ENCODE measurements at places on chromosomes 1 and 21.
A peak's percentile ranks its signal among the peaks of the same experiment; 100 is the strongest.

DNA sequence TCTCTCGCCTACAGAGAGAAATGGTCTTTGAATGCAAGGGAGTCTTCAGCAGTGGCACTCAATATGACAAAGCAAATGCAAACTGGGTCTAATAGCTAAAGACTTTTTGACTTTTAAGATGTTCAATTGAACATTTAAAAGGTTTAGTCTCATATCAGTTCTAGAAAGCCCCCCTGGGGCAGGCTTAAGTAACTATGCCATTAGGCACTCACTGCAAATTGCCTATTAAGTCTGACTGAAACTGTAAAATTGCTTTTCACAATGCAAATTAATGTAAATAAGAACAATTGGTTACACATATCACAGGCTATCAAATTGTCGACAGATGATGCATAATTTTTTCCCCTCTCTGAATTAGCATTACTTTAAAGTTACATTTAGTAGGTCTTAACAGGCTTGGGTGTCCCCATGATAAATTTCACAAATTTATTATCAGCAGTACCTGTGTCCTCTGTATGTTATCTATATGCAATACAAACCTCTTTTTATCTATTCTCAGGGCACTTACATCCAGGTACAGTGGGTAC is 329.1 kb downstream of the LRRIQ3 start:
- DNase-seq = no peak

- DNase-seq = no peak
Observed at GRCh38 chr1:19467199-19468187, 17.8 kb downstream of the CAPZB start.

- DNase-seq = no peak
Observed at GRCh38 chr1:61343734-61344420, 261.5 kb downstream of the NFIA start.

DNA sequence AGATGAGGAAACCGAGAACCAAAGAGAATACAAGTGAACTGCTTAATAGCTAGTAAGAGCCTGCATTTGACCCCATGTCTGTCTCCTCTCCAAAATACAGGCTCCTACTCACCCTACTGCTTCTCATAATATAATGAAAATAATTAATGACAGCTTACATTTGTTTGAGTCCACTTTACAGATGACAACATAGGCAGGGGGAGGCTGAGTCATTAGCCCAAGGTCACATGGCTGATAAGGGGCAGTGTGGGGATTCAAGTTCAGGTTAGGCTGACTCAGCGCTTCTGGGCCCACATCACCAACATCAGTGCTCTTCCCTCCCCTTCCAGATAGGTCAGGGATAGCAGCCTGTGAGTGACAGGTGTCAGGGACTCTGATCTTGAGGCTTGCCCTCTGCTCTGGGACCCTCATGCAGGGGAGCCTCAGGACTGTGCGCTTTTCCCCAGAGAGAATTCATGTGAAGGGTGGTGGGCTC is 16.2 kb downstream of the AZIN2 start:
- no peak for DNase-seq

DNA sequence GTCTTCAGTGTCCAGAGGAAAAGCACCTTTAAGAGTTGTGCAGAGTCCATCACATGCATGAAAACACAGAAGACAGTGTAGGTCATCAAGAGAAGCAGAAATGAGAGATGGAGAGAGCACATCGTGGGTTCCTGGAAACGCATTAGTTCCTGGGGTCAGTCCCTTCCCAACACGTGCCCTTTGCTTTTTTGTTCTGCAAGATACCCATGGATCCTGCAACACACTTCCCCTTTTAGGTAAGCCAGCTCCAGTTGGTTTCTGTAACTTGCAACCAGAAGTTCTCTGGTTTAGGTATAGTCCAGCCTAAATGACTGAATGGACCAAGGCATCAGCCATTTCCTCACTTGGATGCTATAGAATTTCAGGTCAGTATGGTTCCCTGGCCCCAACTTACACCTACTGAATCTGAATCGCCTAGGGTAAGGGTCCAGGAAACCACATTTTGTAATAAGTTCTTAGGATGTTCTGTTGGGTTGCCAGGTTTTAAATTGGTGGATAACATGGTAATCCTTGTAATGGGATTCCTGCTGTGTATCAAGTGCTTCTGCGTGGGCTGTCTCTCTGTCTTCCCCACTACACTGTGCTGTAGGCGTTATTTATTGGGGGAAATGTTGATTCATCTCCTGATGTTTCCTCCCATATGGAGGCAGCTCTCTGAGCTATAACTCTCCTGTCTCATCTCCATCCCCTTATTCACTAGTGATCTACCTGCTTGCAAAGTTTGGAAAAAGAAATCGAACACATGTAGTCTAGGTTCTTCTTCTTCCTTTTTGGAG is 230.6 kb downstream of the TNR start:
- no peak for DNase-seq

DNA sequence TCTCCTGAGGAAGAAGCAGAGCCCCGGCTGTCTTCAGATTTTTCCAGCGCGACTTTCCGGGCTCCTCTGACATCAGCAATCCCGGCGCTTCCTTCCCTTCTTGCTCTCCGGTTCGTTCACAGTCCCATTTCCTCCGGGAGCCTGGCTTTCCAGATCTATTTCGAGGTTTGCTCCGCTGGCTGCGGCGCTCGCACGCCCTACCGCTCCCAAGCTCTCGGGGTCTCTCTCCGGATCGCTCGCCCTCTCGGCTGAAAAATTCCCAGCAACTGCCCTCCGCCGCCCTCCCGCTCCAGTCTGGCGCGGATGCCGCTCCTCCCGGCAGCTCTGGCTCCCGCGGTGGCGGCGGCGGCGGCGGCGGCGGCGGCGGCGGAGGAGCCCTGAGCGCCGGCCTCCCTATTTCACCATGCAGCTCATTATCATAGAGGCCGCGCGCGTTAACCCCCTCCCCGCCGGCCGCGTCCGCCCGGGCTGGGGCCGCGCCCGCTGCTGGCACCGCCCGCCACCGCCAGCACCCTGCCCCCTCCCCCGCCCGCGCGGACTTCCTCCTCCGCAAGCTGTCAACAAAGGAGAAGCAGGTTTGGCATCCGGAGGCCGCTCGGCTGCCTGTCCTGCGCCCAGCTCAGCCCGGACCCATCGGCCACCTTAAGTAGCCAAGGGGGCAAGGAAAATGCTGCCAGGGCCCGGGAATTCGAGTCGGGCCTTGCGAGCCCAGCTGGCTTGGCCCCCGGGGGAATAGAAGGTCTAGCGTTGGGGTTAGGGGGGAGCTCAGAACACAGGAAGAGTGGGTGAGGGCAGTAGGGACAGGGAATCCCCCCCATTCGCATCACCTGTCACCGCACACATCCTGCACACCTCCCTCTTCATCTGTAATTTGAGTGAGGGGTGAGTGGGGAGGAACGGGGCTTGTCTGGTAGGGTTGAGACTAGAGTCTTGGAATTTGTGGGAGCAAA is at the start of gene PLXNA2:
PLXNA2 (minus strand) TSS at position 418 of the 950 bp plus-strand sequence. CDS start 26,462 bp downstream, outside the sequence.
- peak; percentile 84 for DNase-seq

DNA sequence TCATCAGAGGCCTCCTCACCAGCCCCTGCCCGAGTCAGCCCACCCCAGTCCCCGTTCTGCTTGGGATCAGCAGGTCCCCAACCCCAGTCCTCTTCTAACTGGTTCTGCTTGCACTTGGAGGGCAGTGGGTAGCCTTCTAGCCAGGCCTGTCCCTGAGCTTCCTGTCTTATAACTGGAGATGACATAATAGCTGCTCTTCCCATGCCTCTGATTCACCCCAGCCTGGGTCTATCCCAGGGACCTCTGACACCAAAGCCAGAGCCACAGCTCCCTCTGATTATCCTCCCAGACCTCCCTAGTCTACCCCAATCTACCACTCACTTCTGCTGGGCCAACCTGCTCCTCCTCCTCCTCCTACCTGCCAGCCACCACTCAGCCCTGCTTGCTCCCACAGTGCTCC is 31.4 kb downstream of the IQGAP3 start:
- no peak for DNase-seq

- DNase-seq = no peak
Observed at GRCh38 chr21:37811711-37812110, 104.5 kb downstream of the KCNJ6 start.

DNA sequence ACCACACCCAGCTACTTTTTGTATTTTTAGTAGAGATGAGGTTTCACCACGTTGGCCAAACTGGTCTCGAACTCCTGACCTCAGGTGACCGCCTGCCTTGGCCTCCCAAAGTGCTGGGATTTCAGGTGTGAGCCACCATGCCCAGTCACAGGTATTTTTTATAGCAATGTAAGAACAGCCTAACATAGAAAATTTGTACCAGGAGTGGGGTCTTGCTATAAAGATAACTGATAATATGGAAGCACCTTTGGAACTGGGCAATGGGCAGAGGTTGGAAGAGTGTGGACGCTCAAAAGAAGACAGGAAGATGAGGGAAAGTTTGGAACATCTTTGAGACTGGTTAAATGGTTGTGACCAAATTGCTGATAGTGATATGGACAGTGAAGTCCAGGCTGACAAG is 99.2 kb downstream of the GDAP2 start:
- no peak for DNase-seq

- no peak for DNase-seq
Observed at GRCh38 chr1:44305962-44306422, 49.1 kb downstream of the ERI3 start.

GRCh38 chr1:18693256-18694098 is 62.8 kb downstream of the PAX7 start:
- peak; percentile 34 for DNase-seq

DNA sequence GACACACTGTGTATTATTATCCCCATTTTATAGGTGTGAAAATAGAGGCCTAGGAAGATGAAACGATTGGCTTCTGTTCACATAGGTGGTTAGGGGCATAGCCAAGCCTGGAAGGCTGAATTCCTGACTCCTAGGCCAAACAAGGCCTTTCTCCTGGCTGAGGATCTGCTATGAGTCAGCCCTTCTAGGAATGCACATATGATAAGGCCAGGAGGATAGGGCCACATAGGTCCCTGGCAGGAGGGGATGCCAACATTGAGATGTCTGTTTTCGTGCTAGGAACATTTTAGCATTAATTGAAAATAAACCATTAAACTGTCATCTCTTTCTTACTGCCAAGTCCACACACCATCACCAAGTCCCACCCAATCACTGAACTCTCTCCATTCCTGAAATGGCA is 9.2 kb downstream of the CSMD2 start:
- DNase-seq = no peak

DNA sequence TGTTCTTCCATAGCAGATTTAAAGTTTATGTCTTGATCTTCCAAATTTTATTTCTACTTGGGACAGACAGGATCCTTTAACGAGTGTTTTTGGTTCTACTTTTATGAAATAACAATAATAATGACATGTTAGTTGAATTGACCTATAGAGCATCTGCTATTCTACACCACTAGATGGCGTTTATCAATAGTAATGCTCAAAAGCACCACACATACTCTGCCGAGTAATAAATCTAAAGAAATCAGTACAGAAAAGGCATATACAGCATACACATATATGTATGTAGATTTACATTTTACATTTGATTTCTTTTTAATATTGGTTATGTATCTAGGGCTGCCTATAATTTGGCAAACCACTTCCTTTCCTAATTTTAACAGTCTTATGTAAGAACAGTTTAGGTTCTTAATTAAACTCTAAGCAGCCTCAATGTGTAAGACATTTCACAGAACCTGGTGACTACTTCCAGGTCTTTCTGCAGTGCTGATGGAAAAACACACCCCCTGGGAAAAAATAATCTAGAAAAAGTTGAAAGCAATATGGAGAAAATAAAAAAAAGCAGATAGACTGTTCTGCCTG is 5.9 kb upstream of the SIPA1L2 start:
- no peak for DNase-seq

DNA sequence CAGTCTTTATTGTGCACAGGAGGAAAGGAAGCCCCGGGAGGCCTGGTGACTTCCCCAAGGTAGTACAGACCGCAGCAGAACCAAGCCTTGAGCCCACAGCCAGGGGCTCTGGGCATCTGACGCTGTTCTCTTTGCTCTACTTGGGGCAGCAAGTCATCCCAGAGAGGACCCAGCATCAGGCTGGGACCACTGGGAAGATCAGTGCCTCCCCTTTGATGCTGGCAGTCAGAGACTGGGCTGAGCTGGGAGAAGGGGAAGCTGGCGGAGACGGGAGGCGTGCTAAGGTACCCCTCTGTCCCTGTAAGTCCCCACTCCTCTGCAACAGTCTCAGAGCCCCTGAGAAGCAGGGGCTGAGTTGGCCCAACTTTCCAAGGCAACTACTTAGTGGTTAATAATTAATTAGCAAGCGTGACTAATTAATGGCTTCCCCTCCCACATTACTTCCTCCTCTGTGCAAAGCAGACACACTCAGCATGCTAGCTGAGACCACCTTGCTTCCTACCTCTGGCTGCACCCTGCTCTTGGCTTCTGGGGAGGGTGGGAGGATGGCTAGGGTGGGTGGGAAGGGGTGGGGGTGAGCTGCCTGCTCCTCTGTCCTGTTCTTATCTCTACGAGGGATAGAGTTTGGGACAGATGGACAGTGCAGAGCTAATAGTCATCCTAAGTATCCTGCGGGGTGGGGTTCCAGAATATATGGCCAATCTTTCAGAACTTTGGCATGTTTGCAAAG is 1.3 kb downstream of the INAVA start:
- no peak for DNase-seq

DNA sequence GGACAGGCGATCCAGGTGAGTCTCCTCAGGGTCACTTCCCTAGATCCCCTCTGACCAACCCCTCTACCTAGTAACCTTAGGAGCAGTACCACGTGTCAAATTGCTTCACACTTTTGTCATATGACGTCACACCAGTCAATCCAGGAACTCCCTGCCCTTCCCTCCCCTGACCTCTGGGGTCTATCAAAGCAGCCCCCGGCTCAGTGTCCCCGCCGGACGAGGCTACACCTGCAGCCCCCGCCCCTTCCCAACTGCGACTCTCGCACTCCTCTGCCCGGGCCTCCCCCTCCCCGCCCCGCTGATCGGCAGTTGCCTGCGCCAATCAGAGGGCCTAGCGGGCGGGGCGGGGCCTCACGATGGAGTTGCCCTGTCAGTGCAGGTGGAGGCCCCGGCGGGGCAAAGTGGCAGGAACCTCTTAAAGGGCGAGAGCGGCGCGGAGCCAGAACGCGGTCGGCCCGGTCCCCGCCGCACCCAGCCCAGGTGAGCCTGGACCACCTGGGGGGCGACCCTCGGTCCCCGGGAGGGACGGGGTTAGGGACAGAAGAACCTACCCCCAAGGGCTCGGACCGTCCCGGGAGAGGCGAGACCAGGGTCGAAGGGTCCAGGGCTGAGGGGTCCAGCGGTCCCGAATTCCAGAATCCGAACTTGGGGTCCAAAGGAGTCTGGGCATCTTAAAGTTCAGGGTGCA is 27.5 kb upstream of the EPB41 start:
- peak; percentile 90 for DNase-seq

GRCh38 chr1:243286409-243287122 is 30.7 kb downstream of the SDCCAG8 start:
- no peak for DNase-seq

DNA sequence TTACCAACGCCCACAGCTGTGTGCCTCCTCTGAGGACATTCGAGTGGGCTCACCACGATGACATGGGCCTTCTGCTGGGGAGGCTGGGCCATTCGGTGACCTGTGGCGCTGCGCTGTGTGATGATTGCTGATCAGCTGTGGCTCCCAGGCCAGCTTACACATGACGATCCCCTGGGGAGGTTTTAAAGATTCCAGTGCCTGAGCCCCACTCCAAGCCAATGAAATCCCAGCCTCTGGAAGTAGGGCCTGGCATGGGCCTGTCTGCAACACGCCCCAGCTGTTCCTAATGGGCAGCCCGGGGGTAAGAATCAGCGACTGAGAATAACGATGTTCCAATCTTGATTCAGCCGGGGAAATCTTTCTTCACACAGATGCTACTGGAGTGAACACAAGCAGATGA is 153.7 kb downstream of the KCNJ6 start:
- DNase-seq = no peak

Data from endothelial cell (in vitro differentiated cells).